ENCODE measurements at places on chromosomes 4 and X.

DNA sequence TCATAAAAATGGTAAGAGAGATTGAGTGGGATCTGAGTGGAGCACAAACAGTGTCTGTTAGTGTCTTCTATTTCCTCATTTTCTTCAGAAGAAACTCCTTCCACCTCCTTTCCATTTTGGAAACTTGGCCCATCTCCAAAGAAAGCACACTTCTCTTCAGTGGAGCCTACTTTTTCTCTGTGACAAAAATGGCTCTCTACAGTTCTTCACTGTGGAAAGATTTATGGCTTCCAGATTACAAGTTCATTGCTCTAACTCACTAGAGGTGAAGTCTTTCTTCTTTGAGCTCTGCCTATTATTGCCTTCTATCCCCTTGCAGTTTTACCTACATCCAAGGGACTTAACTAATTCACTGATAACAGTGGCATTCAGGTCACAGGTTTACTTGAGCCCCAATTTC lies 325.8 kb downstream of the ANTXR2 start:
- no peak for DNase-seq

- DNase-seq: no peak
Observed at GRCh38 chr4:8346838-8347605, 77.5 kb downstream of the HTRA3 start.

GRCh38 chr4:79621061-79621460 lies 213.0 kb upstream of the GK2 start:
- DNase-seq: no peak

GRCh38 chrX:68180579-68180978 lies 252.7 kb downstream of the OPHN1 start:
- no peak for DNase-seq

- DNase-seq: no peak
Observed at GRCh38 chr4:37392521-37393255, 148.1 kb downstream of the NWD2 start.

GRCh38 chrX:38805432-38806389 lies 4.5 kb downstream of the MID1IP1 start:
- DNase-seq: peak; percentile 22

DNA sequence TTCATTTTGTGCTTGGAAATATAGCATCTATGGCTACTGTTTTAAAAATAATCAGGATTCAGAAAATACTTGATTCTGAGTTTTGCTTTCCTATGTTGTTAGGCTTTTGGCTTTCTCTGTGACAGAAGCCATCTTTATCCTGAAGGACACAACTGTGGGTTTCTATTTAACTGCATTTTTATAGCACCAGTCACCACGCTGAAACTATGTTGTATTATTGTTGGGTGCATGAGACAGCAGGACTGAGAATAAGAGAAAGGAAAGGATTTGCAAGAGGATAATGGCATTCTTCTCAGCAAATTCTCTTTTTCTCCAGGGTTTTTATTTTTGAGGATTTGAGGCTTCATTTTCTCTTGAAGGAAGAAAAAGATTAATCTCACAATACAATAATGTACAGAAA lies 10.1 kb upstream of the NEUROG2 start:
- no peak for DNase-seq

DNA sequence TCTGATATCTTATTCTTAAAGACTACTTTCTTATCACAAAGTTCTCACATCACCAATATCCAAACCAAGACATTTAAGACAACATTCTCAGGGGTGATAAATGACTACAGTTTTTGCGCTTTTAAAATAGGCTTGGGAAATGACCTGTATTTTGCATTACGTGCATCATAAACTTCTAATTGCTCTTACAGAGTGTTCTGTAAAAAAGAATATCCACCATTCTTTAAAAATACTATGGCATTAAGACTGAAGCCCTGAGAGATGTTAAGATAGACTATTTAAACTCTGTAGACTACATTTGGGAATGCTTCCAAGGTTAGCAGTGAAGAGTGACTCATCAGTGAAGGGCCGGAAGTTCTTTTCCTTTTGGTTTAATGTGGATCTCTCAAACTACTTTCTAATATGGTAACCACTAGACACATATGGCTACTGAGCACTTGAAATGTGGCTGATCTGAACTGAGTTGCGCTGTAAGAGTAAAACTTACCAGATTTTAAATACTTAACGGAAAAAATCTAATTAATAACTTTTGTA lies 518.8 kb upstream of the FTHL17 start:
- no peak for DNase-seq

- DNase-seq: no peak
Observed at GRCh38 chrX:101442085-101442484, 34.1 kb downstream of the HNRNPH2 start.

DNA sequence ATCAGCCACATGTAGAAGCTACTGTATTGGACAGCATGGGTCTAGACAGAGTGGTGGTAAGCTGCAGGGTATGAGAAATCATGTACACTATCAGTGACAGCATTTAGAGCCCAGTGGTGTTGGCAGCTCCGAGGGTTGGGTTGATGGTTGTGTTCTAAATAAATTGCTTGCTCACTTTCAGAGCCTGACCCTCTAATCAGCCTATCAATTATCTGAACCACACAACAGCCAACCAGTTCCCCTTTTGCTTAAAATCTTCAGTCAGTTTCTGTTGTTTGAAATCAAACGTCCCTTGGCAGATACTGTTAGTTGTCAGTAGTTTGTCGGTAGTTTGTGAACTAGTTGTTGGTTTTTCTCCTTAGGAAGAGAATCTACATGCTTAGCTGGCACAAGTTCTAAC lies 99.8 kb upstream of the RAI2 start:
- no peak for DNase-seq

DNA sequence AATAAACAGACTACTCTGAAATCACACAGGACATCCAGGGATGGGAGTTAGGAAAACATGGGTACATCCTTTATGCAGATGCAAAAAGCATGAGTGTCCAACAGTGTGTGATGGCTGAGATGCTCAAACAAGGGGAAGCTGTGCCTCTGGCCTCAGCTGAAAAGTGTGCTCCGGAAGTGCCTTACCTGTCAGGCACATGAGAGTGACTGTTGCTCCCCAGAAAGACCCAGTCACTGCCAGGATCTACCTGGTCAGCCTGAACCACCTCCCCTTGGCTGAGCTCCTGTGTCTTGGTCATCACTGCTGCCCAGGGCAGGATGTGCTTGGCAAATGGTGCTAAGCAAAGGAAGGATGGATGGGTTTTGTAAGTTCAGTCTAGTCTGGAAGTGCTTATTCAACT lies 4.0 kb downstream of the PPP2R2C start:
- no peak for DNase-seq

DNA sequence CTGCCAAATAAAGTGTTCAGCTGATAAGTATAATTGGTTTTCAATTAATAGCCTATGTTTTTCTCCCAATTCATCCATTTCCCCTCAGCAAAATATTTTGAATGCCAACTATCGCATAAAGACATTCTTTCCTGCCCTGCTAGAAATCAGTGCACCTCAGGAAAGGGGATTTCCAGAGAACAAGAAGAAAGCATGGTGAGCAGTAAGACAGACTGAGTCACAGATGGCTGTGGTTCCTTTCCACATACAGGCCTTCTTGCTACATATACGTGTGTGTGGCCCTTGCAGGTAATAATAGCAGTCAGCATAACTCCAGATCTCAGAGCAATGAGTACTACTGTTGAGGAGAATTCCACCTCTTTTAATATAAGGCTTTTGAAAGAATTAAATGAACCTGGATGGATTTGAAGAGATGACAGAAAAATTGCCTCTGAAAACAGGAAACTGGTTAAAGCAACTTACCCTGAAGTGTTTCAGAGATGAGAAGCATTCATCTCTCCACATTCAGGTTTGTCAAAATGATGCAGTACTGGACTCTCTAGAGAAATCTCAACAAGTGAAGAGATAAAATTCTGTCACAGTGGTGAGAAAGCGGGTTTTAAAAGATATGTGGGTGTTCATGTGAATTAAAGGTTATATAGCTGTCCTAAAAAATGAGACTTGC lies 13.6 kb downstream of the GASK1B start:
- DNase-seq: no peak

DNA sequence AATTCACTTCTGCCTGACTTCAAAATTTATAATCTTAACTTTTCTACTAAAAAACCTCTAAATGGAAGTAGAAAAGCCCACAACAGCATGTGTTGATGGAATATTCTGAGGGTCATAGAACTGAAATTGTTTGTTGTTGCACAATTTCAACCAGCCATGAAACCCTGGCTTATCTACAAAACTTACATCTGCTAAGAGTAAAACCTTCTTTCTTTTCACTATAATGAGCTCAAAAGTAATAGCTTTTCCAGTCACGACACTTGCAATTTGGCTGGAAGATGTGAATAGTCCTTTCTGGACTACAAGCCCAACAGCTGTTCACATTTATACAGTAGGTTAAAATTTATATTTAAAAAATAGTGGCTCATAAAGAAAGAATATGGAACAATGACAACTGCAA lies 250.0 kb downstream of the GPAT3 start:
- DNase-seq: no peak

GRCh38 chr4:90537491-90537890 lies 410.3 kb downstream of the CCSER1 start:
- DNase-seq: no peak

DNA sequence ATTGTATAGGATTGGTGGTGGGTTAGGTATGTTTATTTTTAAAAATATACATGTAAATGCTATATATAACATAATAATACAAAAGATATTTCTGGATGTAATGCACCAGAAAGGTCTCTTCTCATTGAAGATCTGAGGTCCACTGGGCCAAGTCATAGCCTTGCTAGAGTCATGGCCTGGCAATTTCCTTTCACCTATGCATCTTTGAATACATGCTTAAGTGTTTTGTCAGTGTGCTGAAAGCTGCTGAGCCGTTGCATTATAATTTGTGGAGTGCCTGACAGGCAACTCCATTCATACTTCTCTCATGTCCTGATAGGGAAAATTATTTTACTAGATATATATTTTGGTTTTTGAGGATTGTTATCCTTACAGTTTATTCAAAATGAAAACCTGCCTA lies 410.2 kb upstream of the CT83 start:
- DNase-seq: no peak

- DNase-seq: no peak
Observed at GRCh38 chr4:176508780-176509331, 189.1 kb downstream of the SPCS3 start.

DNA sequence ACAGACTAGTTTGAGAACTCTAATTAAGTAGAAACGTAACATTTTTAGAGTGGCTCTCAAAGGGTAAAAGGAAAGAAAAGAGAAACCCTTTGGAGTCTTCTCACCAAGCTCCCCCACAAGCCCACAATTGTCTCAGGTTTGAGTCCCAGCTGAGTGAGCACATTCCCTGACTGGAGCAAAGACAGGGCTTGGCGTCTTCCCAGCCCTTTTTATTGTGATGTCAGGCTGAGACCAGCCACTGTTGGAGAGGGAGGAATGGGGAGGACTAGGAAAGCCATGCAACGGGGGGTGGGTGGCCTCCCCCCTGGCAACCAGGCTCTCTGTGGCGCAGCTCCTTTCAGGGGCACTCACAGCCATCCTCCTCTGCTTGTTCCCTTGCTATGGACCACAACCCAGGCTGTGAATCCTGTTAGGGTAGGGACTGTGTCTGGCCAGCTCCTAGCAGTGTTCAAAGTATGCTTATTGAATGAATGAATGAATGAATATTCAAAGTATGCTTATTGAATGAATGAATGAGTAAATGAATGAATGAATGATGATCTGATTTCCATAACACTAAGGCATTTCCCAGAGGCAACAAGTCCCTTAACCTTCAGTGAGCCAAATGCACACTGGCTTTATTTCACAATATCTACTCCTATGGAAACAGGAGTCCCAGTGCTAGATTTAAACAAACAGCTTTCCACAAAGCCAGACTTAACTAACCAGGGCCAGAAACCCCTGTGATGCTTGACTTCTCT lies 413.3 kb downstream of the MID1IP1 start:
- no peak for DNase-seq

DNA sequence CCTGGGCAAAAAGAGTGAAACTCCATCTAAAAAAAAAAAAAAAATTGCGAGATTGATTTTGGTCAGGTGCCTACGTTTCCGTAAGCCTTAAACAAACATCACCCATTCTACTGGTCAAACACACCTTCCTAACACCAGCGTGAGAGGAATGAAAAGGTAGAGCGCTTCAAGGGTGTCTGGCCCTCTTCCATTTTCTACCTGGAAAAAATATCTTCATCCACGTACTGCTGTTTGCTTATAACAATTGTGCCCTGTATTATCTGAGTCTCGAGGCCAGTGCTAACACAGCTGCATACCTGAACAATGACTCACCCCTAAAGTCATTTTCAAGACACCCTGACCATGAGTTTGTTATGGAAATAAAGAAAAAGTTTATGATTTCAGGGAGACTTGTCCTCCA lies 13.9 kb downstream of the TMSB4X start:
- DNase-seq: no peak

DNA sequence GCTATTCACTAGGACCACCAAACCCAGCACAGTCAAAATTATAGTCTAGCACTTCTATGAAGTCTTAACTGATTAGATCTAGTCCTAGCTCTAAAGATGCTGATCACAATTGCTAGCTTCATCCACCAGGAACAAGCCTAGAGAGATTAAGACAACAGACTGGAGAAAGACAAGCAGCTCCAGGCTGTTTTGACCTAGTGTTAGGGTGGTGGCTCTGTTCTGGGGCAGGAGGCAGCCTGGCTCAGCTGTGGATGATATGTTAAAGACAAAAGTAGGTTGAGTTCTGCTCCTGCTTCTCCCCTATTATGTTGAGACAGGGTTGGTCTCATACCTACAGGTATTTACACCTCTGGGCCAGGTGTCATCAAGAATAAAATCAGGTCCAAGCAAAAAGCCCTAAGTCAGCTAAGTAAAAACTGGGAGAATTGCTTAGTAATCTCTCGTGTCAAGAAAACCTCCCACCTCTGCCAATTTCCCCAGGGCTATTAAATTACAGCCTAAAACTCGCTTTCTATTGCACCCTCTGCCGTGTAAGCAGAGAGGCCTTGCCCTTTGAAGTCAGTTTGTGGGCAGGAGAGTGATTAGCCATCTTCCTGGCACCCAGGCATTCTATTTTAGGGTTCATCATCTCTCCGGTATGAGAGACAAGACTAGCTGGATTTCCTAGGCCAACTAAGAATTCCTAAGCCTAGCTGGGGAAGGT lies 39.9 kb downstream of the RAB40AL start:
- DNase-seq: no peak

DNA sequence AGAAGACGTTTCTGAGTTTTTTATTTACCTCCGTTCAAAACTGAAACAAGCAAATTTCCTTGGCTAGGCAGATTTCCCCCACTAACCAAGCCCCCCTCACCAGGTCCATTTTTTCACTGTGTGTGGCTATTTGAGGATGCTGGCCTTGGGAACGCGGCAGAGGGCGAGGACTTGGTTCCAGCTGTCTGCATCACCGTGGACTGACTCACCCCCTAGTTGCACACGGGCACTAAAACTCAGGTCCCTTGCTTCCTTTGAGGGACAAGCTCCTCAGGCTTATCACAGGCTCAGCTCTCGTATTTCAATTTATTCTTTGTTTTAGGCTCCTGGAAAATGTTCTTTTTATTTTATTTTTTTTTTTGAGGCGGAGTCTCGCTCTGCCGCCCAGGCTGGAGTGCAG lies 8.4 kb upstream of the MTNR1A start:
- no peak for DNase-seq

GRCh38 chrX:38917954-38918353 lies 116.7 kb downstream of the MID1IP1 start:
- DNase-seq: no peak

GRCh38 chr4:40486534-40486933 lies 143.1 kb downstream of the RBM47 start:
- no peak for DNase-seq

Data from NCI-H1694 treated with DMSO at 0.1 percent for 48 hours (cell line).